ENCODE measurements at places on chromosomes 7 and 10.

DNA sequence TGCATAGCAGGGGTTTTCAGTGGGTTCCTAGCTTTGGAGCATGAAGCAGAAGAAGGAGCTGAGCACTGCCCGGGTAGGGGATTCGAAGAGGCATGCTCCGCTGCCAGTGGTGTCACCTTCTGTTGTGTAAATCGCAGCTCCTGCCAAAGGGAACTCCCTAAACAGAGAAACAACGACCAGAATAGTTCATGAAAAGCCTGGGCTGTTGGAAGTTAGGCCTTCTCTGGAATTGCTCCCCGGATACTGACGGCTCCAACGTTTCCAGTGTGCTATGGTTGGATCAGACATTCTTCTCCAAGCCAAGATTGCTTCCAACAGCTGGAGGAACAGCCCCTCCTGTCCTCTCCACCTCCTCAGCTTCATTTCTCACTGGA is 546.0 kb upstream of the FZD8 start:
- DNase-seq: peak; percentile 3

DNA sequence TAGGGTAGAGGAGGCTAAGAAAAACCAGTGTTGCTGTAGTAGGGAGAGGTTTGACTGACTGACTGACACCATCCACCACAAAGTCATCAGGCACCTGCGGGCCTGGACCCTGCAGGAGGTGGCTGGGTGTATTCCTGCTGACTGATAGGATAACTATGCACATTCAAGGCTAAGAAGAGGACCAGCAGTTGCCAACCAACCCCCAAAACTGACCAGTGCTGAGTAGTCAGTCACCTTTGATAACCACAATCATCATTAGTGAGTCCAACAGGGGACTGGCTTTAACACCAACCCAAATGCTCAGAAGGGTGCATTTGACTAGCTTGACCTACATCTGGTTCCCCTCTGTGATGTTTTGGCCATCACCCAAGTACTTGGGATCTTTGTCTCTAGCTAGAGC is 30.5 kb downstream of the PLXNA4 start:
- no peak for DNase-seq

- no peak for DNase-seq
These were observed 74.5 kb downstream of the SYPL1 start for GRCh38 chr7:106037489-106038176.

DNA sequence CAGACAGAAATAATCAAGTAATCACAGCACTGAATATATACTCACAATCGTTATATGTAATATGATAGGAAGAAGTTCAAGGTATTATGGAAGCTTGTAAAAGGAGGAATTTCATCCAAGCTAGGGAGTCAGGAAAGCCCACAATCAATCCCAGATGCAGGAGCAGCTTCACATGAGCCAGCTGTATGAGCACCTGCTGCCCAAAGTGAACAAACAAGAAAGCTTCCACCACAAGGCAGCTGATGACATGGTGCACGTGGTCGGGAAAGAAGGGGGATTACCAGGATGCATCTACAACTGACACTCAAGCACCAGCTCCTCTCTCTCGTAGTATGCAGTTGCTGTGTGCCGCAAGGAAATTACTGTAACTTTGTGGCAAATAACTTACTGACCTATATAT is 225.2 kb downstream of the XPNPEP1 start:
- no peak for DNase-seq

- DNase-seq: peak; percentile 19
These were observed 57.2 kb upstream of the FOXI2 start for GRCh38 chr10:127679642-127680255.

DNA sequence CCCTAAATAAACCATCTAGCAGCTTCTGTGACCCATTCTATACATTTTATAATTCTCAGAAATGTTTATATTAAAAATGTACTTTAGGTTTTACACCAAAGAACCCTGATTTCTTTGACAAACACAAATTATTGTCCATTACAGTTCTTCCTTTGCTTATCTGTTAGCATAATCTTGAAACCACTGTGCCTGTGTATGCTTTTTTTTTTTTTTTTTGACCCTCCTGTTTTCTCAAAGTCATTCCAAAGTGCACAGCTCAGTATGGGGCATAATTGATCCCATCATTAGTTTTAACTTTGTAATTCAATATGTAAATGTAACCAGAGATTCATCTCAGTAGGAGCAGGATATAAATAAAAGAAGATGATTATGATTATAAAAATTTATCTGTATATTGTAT is 229.3 kb downstream of the DGKB start:
- no peak for DNase-seq

GRCh38 chr7:105656922-105657521 is 75.7 kb upstream of the EFCAB10 start:
- DNase-seq: peak; percentile 97

DNA sequence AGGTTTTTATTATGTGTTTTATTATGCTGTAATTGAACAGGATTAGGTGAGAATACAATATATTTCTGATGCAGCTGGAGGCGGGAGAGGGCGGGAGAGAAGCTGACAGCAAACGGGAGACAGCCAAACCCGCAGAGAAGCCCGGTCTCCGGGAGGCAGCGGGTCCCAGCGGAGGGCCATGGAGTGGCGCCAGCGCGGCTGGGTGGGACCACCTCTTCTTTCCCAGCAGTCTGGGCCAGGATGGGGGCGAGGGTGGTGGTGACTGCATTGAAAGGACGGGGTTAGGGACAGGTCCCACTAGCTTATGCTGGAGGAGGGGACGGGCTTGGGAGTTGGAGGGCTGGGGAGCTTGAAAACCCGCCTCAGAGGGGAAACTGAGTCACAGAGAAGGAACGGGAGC is 14.5 kb upstream of the KAZALD1 start:
- no peak for DNase-seq

- DNase-seq: peak; percentile 38
These were observed 354.9 kb downstream of the BMPER start for GRCh38 chr7:34260279-34260678.

GRCh38 chr7:148274118-148274517 is 316.4 kb upstream of the C7orf33 start:
- no peak for DNase-seq

DNA sequence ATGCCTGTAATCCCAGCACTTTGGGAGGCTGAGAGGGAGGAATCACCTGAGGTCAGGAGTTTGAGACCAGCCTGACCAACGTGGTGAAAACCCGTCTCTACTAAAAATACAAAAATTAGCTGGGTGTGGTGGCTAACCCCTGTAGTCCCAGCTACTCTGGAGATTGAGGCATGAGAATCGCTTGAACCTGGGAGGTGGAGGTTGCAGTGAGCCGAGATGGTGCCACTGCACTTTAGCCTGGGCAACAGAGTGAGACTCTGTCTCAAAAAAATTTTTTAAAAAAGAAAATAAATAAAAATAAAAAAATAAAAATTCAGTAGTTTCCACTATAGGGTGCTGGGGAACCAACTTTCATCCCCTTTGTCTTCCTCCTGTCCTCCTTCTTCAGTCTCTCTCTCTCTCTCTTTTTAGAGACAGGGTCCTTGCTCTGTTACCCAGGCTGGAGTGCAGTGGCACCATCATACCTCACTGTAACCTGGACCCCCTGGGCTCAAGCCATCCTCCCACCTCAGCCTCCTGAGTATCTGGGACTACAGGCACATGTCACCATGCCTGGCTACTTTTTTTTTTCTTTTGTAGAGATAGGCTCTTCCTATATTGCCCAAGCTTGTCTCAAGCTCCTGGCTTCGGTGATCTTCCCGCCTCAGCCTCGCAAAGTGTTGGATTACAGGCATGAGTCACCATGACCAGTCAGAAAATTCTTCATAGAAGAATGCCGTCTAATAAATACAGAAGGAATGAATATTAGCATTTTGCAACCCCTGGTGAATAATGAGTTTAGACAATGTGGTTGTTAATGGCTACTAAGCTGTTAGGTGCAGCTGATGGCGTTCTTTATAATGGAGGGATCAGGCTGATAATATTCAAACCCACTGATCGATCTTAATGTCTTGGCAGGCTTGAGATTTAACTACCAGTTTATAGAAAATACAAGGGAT is 20.6 kb downstream of the RBM20 start:
- DNase-seq: peak; percentile 76

DNA sequence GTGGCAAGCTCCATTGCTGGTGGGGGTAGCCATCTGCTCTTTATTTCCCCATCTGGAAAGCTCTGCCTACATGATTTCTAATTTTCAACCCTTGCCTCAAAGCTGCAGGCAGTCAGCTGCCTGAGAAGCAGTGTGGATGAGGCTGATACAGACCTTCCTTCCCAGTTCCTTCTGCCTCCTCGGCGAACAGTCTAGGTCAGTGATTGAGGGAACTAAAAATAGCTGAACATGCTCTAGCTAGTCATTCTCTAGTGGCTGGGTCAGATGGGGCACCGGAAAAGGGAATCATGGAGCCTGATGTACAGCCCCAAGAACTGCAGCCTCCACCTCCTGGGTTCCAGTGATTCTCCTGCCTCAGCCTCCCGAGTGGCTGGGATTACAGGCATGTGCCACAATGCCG is 48.7 kb downstream of the NAMPT start:
- DNase-seq: no peak

DNA sequence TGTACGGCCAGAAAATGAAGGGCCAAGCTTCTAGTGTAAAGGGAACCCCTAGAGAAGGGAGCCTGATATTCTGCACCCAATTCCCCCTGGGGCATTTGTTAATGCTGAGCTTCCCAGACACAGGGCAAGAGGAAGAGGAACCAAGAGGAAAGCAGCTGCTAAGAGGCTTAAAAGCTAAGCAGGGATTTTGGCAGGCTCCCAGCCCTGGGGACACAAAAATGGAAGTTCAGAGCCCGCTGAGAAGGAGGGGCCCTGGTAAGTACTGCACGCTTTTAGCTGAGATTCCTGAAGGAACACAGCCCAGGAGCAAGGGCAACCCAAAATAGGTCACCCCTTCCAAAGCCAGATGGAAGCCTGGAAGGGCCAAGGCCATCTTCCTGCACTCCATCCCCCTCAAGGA is 387.3 kb upstream of the MGMT start:
- DNase-seq: no peak

DNA sequence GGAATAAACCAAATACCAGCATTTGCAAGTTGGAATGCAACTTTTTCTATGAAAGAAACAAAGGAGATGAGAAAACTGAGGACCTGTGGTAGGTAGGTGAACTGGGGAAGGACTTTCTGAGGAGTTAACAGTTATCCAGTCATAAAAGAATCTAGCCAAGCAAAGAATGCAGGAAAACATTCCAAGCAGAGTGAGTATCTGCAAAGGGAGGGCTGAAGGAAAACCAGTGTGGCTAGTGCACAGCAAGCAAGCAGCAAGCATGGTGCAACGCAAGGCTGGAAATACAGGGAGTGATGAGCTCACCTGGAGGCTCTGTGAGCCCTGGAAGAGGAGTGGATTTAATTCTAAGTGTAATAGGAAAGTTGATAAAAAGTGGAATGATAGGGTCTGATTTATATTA is 44.0 kb downstream of the RTKN2 start:
- DNase-seq: peak; percentile 92
